Lung (tissue), 17 donors: ENCODE measurements at places on chromosomes 13 and 19.
A peak's percentile ranks its signal among the peaks of the same experiment; 100 is the strongest.

- DNase-seq: no peak
Observed at GRCh38 chr13:85408415-85408814, 390.8 kb downstream of the SLITRK6 start.

DNA sequence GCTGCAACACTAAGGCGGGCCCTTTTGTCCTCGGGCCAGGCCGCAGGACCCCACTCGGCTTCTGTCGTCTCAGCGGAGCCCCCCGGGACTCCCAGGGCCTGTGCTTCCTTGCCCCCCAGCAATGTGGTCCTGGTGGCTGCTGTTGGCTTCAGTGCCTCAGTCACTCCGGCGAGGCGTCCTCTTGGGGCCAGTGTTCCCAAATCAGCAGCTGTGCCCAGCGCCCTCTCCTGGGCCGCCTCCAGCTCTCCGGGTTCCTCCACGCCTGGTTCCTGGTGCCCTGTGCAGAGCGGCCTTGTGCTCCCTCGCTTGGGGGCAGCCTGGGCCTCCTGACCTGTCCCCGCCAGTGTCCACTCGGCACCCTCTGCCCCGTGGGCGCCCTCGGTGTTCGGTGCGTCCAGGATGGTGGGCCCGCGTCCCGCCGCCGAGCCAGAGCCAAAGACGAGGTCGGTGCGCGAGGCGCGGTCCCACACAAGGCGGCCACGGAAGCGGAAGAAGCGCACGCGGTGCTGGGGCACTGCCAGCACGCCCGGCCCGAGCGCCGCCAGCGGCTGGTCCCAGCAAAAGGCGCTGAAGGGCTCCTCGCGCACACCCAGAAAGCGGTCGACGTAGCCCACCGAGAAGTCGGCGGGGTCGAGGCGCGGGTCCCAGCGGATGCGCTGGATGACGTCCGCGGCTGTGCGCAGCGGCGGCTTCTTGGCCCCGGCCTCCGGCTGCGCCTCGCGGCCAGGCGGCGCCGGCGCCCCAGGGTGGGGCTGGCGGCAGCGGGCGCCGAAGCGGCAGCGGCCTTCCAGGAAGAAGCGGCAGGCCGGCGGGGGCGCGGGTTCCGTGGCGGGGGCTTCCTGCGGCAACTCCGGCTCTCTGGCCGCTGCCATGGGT lies 685 bp downstream of the LENG9 start:
- DNase-seq: peak; percentile 73

DNA sequence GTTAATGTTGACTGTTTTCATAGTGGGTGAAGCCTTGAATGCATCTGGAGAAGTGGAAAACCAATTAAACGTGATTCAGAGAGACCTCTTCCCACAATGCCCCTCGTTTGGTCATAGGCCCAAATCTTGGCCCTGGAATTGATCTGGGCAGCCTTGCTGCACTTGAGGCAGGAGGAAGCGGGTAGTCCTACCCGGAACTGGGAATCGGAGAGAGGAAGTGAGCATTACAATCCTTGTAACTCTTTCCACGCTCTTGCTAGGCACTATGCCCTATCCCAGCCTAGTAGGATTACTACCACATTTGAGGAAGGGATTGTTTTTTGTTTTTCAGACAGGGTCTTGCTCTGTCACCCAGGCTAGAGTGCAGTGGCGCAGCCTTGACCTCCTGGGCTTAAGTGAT lies 3.6 kb downstream of the KCNK6 start:
- DNase-seq: no peak

DNA sequence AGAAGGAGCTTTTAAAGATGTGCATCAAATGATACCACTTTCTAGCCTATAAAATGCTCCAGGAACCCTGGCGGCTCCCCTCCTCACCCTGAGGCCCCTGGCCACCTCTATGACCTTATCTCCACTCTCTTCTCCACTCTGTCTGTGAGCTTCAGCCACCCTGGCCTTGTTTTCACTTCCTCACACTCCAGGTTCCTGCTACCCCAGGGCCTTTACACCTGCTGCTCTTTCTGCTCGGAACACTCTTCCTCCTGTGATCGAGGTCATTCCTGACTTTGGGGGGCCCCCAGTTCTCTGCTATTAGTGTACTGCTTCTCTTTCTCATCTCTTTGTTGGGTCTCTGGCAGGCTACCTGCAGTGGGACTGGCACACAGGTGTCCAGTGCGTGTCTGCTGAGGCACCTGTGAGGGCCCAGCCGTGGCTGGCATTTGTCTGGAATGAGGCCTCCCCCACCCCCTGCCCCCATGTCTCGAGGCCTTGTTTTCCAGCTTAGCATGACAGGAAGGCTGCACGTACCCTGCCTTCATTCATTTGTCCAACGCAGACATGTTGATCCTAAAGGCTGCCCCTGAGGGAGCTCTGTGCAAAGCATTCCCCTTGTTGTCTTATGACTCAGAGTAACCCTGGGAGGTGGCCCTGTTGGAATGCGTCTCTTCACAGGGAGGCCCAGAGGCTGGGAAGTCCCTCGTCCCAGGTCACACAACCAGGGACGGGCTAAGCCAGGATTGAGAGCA lies 2.3 kb downstream of the DDA1 start:
- DNase-seq: no peak

GRCh38 chr13:51363625-51364024 lies 24.1 kb downstream of the SERPINE3 start:
- DNase-seq: no peak

DNA sequence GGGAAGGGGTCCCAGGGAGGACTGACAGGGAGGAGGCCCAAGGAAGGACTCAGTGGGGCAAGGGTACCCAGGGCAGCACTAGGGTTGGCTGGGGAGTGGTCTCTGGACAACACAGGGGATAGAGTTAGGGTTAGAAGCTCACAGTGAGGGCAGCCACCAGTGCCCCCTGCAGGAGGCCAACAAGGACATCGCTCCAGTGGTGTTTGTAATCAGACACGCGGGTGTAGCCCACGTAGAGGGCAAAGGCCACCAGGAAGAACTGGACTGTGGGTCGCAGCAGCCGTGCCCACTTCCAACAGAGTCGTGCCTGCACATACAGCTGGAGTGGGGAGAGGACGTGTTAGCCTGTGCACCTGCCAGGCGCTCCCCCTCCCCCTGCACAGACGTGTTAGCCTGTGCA lies 9.2 kb downstream of the PLPP2 start:
- no peak for DNase-seq

GRCh38 chr19:7607212-7607873 lies 11.7 kb downstream of the CAMSAP3 start:
- DNase-seq: no peak

DNA sequence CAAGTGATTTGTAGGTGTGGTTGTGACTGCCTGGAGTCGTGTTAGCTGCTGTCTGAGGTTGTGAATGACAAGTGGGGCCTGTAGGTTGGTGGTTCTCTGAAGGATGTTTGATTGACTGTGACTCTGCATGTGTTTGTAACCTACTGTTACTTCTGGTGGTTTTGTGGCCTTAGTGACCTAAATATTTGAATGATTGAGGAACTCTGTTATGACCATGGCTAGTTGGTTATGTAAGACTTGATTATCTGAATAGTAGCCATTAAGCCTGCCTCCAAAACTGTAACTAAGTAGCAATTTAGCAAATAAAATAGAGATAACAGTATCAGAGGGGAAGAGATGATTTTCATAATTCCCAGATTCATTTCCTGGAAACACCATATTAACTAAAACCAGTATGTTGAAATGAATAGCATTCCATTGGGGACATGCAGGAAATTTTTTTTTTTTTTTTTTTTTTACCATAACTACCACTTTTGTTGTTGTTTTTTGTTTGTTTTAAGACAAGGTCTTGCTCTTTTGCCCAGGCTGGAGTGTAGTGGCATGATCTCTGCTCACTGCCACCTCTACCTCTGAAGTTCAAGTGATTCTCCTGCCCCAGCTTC lies 865 bp downstream of the ZNF382 start:
- no peak for DNase-seq

GRCh38 chr19:43502419-43502976 lies 2.0 kb downstream of the PHLDB3 start:
- no peak for DNase-seq

GRCh38 chr13:100443278-100443997 lies 145.2 kb downstream of the GGACT start:
- no peak for DNase-seq

GRCh38 chr13:91618315-91618714 lies 219.9 kb downstream of the GPC5 start:
- no peak for DNase-seq

DNA sequence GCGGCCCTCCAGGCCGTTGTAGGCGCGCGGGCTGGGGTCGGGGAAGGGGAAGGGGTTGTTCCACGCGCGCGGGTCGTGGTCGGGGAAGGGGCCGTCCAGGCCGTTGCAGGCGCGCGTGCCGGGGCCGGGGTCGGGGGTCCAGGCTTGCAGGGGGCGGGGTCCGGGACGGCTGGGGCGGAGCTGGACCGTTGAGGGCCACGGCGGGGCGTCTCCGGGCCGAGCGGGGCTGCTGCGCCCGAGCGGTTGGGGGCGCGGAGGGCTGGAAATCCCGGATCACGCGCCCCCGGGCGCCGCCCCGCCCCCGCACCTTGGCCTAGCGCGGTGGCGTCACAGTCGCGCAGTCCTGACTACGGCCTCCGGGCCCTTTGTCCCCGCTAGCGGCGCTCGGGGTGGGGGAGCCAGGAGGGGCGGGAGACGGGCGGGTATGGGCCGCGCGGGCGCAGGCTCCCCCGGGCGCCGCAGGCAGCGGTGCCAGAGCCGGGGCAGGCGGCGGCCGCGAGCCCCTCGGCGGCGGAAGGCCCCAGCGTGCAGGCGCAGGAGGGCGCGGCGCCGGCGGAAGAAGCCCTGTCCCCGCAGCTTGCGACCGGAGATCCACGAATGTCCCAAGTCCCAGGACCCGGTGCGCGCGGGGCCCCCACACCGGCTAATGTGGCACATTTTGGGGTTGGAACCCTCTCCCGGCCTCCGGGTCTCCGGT lies 665 bp downstream of the GPX4 start:
- peak; percentile 79 for DNase-seq

DNA sequence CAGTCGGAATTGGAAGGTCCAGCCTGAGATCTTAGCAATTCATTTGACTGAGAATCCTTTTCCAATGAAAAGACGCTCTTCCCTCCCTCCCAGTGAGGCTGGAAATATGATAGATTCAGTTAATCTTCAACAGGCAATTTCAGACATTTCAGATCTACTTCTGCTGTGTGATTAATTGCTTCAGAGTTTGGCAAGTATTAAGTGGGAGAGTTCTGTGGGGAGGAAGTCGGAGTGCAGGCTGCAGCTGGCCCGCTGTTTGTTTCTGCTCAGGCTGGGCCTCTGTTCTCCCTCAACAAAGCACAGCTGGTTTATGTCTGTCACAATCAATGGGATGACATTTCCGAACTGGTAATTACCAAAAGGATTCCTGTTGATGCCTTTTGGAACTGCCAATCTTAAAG lies 178.2 kb downstream of the NDFIP2 start:
- peak; percentile 60 for DNase-seq

GRCh38 chr13:36875431-36875830 lies 44.6 kb downstream of the SMAD9 start:
- no peak for DNase-seq
